Ureter (tissue), 1 donor: ENCODE measurements at places on chromosomes 3 and 15.

DNA sequence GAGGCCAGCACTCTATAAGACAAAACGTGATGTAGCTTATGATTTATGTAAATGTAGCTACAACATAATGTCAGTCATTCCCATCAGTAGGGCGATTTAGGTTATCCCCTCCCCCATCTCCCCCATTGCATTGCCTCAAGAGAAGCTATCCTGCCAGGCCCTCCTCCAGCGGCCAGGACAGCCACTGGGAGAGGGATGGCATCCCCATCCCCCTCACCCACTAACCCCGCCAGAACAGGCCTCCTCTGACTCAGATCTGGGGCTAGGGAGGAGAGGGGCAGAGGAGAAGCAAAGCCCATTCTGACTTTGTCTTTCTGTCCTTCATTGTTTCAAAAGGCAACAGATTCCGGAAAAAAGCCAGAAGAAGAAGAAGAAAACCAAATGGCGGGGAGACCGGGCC lies 32.6 kb upstream of the ESYT3 start:
- DNase-seq: no peak

DNA sequence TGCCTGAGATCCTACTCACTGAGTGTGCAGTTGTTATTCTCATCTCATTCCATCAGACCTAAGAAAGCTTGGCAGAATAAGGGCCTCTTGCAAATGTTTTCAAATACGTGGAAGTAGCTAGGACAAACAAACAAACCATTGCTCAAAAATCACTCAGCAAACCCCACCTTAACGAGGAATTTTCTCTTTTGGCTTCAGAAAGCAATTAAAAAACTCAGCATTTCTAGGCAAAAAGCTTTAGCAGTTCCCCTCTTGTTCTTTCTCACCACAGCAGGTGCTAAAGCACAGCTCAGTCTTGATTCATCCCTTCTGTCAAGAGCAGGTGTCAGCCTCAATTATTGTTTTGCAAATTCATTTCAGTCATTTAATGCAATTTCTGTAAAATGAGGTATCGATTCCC lies 58.6 kb upstream of the NUDT16 start:
- no peak for DNase-seq

DNA sequence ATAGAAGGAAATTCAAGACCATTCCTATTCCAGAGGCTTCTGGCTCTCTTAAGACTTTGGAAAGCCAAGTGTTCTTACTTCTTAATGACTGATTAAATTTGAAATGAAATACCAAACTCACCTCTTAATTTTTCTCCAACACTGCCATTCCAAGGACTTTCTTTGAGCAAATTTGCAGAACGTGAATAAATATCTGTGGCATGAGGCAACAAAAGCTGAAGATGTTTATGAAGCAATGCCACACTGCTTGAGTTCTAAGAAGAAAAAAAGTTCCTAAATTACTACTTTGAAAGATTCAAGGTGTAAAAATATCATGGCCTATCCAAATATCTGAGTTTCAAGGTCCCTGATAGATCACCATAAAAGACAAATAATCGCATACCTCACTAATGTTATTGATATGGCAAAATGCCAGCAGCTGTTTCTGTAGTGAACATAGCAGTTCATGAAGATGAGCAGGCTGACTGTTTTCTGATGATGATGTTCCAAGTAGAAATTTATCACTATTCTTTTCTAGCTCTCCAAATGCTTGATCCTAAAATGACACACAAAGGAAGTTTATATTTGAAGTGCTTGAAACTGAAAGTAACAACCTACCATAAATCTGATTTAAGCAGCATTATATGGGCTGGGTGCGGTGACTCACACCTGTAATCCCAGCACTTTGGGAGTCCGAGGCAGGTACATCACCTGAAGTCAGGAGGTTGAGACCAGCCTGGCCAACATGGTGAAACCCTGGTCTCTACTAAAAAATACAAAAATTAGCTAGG lies 104.4 kb downstream of the HERC1 start:
- no peak for DNase-seq

DNA sequence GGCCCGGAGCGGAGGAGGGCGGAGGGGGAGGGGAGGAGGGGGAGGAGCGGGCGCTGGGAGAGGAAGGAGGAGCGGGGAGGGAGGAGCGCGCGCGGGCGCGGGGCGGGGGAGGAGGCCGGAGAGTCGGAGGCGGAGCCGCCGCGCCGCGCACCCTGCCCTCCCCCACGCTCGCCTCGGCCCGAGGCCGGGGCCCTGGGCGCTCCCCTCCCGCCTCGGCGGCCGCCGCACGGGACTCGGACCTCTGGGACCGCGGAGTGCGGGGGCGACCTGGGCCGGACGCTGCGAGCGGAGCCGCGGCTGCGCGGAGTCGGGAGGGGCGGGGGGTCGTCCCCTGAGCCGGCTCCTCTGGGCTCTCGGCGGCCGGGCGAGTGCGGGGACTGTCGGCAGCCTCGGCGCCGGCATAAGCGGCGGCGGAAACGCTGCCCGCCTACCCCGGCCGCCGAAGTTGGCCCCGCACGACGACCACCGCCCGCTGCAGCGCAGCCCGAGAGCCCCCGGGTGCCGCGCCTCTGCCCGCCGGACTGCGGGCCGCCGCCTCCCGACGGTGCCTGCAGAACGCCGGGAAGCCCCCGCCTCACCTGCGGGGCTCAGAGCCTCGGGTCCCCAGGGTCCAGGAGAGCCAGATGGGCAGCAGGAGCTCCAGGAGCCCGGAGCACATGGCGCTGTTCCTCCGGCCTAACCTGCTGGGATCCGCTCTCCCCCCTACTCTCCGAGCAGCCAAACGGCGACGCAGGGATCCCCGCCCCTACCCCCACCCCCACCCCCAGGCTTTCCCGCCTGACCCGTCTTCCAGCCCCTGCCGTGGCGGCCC lies 406 bp upstream of the GABRB3 start:
- DNase-seq: peak; percentile 57

- DNase-seq: no peak
Observed at GRCh38 chr3:108159865-108160264, 62.4 kb downstream of the IFT57 start.

DNA sequence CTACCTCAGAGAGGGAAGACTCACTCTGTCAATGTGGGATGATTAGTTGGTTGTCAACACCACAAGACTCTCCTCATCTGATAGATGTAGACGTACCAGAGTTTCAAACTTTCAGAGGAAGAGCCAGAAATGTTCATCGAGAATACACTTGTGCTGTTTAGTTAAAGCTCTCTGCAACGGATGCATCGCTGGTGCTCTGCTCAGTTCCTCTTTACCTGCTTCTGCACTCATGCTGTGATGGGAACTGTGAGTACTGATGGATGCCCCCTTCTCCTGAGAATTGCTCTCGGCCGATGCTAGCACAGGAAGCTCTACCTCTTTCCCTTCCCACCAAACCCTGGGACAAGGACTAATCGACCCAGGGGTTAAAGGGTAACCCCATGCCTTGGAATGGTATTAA lies 51.8 kb upstream of the CCDC54 start:
- DNase-seq: no peak
